ENCODE measurements at places on chromosomes 5 and 9. TPM values are rescaled to one million over a fixed set of nuclear protein-coding genes. Genes with fewer than 3 reads are reported as not detected.

- H3K27me3 ChIP-seq: peaks cover 3% of the 10 kb centered on the region
- no peak for DNase-seq
- no peak overlapping the region for H3K4me3 ChIP-seq
- no peak overlapping the region for H3K27ac ChIP-seq
Observed at GRCh38 chr5:378301-378891, 56.9 kb downstream of the AHRR start.

DNA sequence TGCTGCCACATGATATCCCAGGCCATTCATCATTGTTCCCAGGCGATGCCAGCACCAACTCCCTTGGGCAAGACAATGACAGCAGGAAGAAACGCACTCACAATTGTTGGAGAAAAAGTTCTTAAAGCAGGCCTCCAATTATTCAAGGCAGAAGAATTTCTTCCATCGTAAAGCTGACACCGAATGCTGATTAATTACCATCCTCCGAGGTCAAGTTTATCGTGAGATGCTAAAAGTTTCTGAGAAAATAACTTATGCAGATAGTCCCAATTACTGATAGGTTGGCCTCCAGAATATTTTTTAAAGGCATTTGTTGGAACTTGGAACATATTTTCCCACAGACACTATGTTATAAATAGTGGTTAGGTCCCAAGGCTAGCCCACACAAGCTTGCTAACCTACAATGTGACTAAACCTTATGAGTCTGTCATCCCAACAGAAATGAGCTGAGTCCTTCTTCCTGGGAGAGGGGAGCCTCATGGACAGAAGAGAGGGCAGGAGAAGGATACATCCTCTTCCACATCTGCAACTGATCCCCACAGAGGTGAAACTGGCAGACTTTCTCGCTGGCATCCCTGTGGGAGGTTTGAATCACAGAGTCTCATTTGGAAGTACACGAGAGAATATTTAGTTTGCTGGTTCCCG is 202.4 kb upstream of the TBC1D2 start:
- H3K36me3 ChIP-seq: no peaks in the 10 kb centered on the region
- DNase-seq: no peak
- H3K27me3 ChIP-seq: peaks cover 19% of the 10 kb centered on the region
- H3K27ac ChIP-seq: no peak overlapping the region
- H3K4me1 ChIP-seq: no peaks in the 10 kb centered on the region

DNA sequence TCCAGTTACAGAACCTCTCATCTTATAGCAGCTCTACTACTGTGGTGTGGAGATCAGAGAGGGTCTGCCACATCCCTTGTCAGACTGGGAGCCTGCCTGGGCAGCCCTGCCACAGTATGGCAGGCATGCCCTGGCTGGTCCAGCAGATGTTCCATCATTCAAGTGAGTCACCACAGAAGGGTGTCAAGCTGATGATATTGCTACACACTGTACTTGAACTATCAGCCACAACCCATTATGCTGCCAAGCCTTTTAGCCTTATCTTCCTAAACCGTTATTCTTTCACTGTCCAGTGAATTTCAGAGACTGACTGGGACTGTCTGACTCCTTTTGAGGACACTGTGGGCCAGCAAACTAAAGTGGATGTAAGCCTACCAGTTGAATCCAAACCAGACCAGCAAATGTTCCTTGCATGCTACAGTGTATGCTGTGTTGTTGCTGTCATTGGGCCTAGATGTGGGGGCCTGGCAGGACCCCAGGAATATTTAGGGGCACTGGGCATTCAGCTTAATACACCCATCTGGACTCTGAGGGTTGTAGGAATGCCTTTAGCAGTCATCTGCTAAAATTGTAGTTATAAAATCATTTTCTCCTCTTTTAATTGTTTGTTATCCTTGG is 202.6 kb downstream of the NR3C1 start:
- H3K27me3 ChIP-seq: no peaks in the 10 kb centered on the region
- DNase-seq: no peak
- H3K27ac ChIP-seq: no peak overlapping the region
- H3K4me1 ChIP-seq: peaks cover 4% of the 10 kb centered on the region
- H3K36me3 ChIP-seq: peaks cover 12% of the 10 kb centered on the region

GRCh38 chr5:167208911-167209310 is 1082.5 kb upstream of the WWC1 start:
- no peaks in the 10 kb centered on the region for H3K27me3 ChIP-seq
- H3K4me1 ChIP-seq: no peaks in the 10 kb centered on the region
- no peak overlapping the region for H3K4me3 ChIP-seq
- no peak for DNase-seq
- H3K36me3 ChIP-seq: no peaks in the 10 kb centered on the region

DNA sequence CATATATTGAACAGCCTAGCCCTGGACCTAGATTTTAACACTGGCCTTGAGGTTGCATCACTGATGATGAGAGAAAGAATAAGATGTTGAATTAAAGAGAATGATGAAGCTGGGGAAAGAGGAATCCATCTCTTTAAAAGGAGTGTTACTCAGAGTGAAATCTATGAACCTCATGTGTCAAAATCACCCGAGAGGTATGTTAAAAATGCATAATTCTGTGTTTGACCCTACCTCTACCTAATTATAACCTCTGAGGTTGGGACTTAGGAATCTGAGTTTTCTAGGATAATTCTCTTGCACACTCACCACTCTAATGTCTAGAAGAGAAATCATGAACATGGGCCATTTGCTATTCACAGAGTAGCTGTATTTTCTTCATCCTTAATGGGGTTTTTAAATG is 479.4 kb downstream of the ENC1 start:
- no peak overlapping the region for H3K4me3 ChIP-seq
- no peak for DNase-seq
- H3K36me3 ChIP-seq: no peaks in the 10 kb centered on the region
- H3K27ac ChIP-seq: no peak overlapping the region
- peaks cover 3% of the 10 kb centered on the region for H3K4me1 ChIP-seq

- DNase-seq: no peak
- peaks cover 9% of the 10 kb centered on the region for H3K36me3 ChIP-seq
- H3K27me3 ChIP-seq: no peaks in the 10 kb centered on the region
- peaks cover 42% of the 10 kb centered on the region for H3K4me1 ChIP-seq
Observed at GRCh38 chr5:87403409-87403808, 9.3 kb downstream of the CCNH start.

- peaks cover 20% of the 10 kb centered on the region for H3K4me1 ChIP-seq
- no peak overlapping the region for H3K4me3 ChIP-seq
Observed at GRCh38 chr5:140694276-140694675, 3.0 kb downstream of the HARS2 start.

DNA sequence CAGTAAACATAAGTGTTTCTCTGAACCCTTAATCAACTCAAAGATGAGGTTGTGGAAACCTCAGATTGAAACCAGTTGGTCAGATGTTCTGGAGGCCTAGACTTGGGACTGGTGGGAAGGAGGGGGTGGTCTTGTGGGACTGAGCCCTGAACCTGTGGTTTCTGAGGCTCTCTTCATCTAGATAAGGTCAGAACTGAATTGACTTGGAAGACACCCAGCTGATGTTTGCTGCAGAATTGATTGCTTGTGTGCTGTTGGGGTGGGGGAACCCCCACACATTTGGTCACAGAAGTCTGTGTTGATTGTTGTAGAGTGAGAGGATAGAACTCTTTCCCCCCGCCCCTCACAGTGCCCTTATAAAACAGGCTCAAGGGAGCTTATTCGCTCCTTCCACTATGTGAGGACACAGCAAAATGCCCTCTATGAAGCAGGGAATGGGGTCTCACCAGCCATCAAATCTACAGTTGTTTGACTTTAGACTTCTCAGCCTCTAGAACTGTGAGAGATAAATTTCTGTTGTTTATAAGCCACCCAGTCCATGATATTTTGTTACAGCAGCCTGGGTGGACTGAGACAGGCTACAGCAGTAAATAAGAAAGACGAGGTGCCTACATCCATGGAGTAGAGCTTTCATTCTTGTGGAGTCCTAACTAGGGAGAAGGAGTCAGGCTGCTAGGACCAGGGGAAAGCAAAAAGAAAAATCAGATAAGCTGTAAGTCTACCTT is 25.7 kb upstream of the UGCG start:
- H3K36me3 ChIP-seq: no peaks in the 10 kb centered on the region
- DNase-seq: no peak
- H3K27ac ChIP-seq: no peak overlapping the region
- H3K4me1 ChIP-seq: peaks cover 7% of the 10 kb centered on the region
- H3K27me3 ChIP-seq: no peaks in the 10 kb centered on the region
- no peak overlapping the region for H3K4me3 ChIP-seq

DNA sequence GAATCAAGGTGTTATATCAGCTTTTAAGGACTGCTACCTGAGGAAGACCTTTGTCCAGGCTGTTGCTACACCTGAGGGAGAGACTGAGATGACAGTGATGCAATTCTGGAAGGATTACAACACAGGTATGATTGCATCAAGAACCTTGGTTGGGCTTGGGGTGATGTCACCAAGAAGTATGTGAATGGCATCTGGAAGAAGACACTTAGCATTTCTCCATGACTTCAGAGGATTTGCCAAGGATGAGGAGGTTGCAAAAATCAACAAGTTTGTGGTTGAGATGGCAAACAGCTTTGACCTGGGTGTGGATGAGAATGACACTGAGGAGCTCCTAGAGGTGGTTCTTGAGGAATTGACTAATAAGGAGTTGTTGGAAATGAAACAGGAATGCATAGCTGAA is 67.9 kb upstream of the PANK3 start:
- H3K27ac ChIP-seq: no peak overlapping the region
- no peaks in the 10 kb centered on the region for H3K36me3 ChIP-seq
- DNase-seq: no peak
- H3K27me3 ChIP-seq: no peaks in the 10 kb centered on the region
- H3K4me3 ChIP-seq: no peak overlapping the region

DNA sequence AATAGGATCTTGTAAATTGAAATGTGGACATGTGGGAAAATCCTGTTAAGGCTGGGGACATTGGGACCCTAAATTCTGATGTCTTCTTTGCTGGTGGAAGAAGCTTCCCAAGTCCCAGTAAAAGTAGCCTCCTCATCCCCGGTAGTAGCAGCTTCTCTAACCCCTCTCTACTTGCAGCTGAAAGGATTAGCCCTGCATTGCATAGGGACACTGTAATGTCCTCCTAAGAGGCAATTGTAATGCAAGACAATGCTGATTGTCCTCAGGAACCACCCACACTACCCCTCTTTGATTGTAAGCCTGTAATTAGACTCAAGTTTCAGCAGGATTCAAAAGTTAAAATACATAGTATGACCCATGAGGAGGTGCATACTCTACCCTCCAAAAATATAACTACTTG is 1938.4 kb upstream of the C9orf72 start:
- DNase-seq: no peak
- H3K27ac ChIP-seq: no peak overlapping the region
- H3K4me1 ChIP-seq: no peaks in the 10 kb centered on the region
- no peaks in the 10 kb centered on the region for H3K36me3 ChIP-seq

DNA sequence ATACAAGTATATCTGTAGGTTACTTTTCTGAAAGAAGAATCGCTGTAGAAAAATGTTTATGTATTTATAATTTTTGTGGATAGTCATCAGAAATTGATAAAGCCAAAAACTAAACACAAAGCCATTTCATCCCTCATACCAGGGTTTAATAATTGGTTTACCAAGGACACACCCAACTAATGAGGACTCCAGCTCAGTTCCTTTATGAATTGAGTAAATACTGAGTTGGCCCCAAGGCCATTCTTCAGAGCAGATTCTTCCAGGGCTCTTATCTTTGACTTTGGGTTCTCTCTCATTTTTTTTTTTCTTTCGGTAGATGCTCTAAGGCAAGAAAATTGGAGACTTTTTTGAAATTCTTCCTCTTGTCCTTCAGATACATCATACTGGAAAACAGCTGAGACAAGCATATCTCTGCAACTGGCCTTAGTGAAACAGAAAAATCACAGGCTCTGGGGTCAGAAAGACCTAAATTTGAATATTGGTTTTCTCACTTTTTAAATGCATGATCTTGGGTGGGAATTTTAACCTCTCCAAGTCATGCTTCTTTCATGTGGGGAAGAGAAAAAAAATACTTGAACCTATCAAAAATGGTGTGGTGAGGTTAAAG is 401.8 kb downstream of the ARHGEF28 start:
- DNase-seq: no peak
- H3K27ac ChIP-seq: no peak overlapping the region
- H3K4me3 ChIP-seq: no peak overlapping the region

GRCh38 chr9:34380034-34380510 is 3.4 kb upstream of the MYORG start:
- H3K27me3 ChIP-seq: no peaks in the 10 kb centered on the region
- H3K4me3 ChIP-seq: peak overlapping the region; percentile 97
- H3K27ac ChIP-seq: peak overlapping the region; percentile 88

DNA sequence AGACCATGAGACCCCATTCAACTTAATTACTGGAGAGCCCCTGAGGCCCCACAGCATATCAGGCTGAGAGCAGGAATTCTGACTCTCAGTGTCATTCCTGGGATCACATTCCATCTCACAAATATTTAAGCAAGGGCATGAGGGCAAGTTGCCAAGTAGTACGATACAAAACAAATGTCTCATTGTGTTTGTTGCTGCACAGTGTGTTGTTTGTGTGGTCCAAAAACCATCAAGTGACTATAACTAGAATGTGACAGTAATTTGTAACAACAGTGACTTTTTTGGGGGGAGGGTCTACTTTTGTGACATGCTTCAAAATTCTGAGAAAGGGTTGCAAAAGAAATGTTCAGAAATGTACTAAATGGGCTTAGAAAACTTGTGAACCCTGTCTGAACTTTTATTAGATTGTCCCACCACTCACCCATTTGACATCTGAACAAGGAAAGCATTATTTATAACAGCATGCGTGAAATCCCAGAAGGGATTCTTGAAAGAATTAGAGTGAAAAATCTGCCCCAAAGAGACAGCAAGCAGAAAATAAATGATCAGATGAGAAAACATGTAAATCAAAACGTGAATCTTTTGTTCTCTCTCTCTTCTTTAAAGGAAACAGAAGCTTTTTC is 347.0 kb downstream of the NTRK2 start:
- peaks cover 29% of the 10 kb centered on the region for H3K27me3 ChIP-seq
- no peaks in the 10 kb centered on the region for H3K4me1 ChIP-seq
- no peak overlapping the region for H3K27ac ChIP-seq
- H3K36me3 ChIP-seq: no peaks in the 10 kb centered on the region
- H3K4me3 ChIP-seq: no peak overlapping the region

DNA sequence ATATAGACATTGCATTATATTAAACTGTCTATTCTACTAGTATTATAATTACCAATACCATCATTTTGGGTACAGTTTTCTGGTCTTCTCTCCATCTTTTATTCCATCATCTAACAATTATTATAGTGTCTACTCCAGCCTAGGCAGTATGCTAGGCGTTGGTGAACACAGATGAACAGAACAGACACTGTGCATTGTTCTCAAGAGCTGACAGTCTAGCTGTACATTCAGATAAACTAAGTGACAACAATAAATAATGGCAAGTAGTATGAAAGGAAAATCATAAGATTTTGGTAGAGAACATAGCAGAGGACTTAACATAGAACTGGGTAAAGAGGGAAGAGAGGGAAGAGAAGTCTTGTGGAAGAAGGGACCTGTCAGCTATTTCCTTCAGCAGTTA is 12.5 kb upstream of the SGCD start:
- no peaks in the 10 kb centered on the region for H3K27me3 ChIP-seq
- no peaks in the 10 kb centered on the region for H3K36me3 ChIP-seq
- H3K4me1 ChIP-seq: no peaks in the 10 kb centered on the region
- no peak overlapping the region for H3K27ac ChIP-seq

Gene PCDHA1
- not detected for total RNA-seq

Gene GPR21
- total RNA-seq: 0.60 TPM

Gene BRINP1
- total RNA-seq: not detected

Gene SLC12A7
- 68.3 TPM for total RNA-seq

Gene UNC5A
- not detected for total RNA-seq

Gene GOLM1
- total RNA-seq: 0.75 TPM

Gene DBH
- not detected for total RNA-seq

Gene GLRA1
- not detected for total RNA-seq

Gene TMEM252
- total RNA-seq: not detected

Gene DPP7
- total RNA-seq: 298 TPM

All from naive thymus-derived CD8-positive, alpha-beta T cell (primary cell).